ENCODE measurements at places on chromosomes 13 and 19.

- peaks cover 4% of the 10 kb centered on the region for H3K4me1 ChIP-seq
- H3K27me3 ChIP-seq: peaks cover 3% of the 10 kb centered on the region
- no peak for DNase-seq
- H3K36me3 ChIP-seq: no peaks in the 10 kb centered on the region
- no peak overlapping the region for H3K27ac ChIP-seq
- no peak overlapping the region for H3K4me3 ChIP-seq
These were observed 46.4 kb downstream of the CELF5 start for GRCh38 chr19:3270902-3271301.

GRCh38 chr13:50730496-50731351 lies 112.8 kb downstream of the DLEU7 start:
- no peak for DNase-seq

DNA sequence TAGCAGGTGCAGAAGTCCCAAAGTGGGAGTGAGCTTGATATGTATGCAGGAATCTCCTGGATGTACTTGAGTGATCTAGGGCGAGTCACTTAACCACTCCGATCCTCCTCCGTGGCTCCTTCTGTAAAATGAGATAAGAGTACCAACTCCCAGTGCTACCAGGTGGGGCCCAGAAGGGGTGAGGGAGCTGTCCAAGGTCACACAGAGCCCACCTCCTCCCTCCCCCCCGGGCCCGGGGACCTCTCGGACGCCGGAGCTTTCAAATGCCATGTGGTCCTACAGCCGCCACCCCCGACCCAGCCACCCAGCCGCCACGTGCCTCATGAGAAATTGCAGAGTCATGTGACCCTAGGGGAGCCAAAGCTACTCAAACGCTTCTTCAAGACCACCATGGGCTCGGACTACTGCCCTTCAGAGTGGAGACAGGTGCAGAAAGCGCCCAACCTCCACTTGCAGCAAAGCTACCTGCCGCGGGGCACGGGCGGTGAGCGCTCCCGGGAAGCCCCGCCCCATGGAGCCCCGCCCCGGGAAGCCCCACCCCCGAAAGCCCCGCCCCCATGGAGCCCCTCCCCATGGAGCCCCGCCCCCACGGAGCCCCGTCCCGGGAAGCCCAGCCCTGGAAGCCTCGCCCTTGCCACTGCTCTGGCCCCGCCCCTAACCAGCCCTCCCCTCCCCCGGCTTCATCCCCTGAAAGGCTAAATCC lies 10.1 kb upstream of the ZNF358 start:
- H3K4me3 ChIP-seq: no peak overlapping the region
- no peak overlapping the region for H3K27ac ChIP-seq
- H3K27me3 ChIP-seq: peaks cover 1% of the 10 kb centered on the region
- no peaks in the 10 kb centered on the region for H3K4me1 ChIP-seq
- no peaks in the 10 kb centered on the region for H3K36me3 ChIP-seq
- DNase-seq: peak; percentile 29

DNA sequence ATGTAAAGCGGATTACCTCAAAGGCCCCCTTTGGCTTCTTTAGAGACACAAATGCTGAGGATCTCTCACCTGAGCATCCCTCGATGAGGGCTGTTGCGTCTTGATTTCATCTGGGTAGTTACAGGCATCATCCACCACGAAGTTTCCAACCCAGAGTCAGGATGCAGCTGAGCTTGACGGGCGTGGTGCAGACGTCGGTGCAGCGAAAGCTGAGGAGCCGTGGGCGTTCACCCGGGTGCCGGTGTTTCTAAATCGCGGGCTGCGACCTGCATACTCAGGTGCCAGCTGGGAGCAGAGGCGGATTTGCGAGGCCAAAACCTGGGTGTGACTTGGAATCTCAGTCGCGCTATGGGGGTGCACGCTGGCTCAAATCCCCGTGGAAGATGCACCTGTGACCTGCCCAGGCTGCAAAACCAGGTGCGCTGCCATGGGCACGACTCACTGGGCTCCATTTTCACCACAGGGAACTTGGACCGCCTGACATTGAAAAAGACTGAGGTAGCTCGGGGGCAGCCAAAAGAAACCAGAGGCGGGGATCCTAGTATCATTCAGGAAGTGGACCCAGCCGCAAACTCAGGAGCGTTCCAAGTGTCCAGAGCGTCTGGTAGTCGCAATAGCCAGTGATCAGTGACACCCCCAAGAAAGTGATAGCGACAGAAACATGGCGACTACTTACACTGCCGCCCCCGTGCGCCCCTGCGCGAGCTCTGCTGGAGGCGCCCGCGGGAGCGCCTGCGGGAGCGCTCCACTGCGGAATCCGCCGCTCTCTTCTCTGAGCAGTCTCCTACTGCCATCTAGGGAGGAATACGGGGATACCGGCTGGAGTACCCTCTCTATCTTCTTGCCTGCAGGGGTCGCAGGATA lies 36.4 kb upstream of the IGFL4 start:
- DNase-seq: peak; percentile 67
- H3K4me1 ChIP-seq: peaks cover 7% of the 10 kb centered on the region
- H3K27me3 ChIP-seq: peaks cover 11% of the 10 kb centered on the region
- no peaks in the 10 kb centered on the region for H3K36me3 ChIP-seq
- no peak overlapping the region for H3K4me3 ChIP-seq

DNA sequence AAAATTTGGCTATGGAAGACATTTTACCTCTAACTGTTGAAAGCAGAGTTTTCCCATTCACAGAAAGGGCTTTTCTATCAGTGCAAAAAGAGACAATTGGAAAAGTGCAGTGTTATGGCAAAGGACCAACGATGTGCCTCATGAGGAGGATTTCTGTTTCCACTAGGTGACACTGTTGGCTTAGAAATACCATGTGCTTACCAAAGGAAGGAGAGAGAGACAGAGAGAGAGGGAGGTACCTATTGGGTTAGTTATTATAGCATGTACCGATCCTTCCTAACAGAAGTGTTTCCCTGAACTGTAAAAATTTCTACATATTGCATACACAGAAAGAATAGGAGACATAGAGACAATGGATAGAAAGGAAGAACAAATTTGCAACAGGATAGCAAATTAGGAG lies 23.9 kb upstream of the PSG4 start:
- no peaks in the 10 kb centered on the region for H3K4me1 ChIP-seq
- H3K27me3 ChIP-seq: no peaks in the 10 kb centered on the region
- H3K27ac ChIP-seq: no peak overlapping the region
- no peak overlapping the region for H3K4me3 ChIP-seq
- H3K36me3 ChIP-seq: no peaks in the 10 kb centered on the region
- peak; percentile 81 for DNase-seq

- no peaks in the 10 kb centered on the region for H3K4me1 ChIP-seq
- no peak overlapping the region for H3K4me3 ChIP-seq
- no peak for DNase-seq
- H3K36me3 ChIP-seq: no peaks in the 10 kb centered on the region
- no peak overlapping the region for H3K27ac ChIP-seq
These were observed 23.1 kb downstream of the LRFN3 start for GRCh38 chr19:35959040-35959967.

GRCh38 chr19:45863840-45864628 lies at the start of gene FOXA3:
Gene FOXA3, plus strand, starts transcription at chr19:45864326. Its CDS starts 131 bp downstream, at chr19:45864457.
- H3K4me3 ChIP-seq: peak within 1 kb of the TSS; percentile 55
- no peak within 1 kb of the TSS for H3K27ac ChIP-seq
- peaks cover 6% of the 10 kb centered on the region for H3K27me3 ChIP-seq
- DNase-seq: peak; percentile 32
- H3K36me3 ChIP-seq: peaks cover 5% of the 10 kb centered on the region

DNA sequence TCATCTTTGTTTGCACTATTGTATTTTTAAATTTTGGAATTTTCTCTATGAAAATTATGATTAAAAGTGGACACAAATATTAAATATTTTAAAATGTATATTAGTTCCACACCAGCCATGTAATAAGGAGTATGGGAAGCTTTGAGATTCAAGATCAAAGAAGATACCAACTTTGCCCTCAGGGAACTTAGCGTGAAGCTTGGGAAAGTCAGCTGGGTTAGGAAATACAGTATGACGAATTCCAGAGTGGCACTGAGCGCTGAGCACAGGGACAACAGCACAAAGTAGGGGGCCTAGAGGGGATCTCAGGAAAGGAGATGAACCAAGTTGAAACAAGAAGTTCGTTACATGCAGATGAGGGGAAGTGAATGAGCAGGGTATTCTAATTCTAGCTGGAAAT lies 76.9 kb upstream of the SHISA2 start:
- no peak overlapping the region for H3K27ac ChIP-seq
- peak; percentile 23 for DNase-seq
- no peaks in the 10 kb centered on the region for H3K4me1 ChIP-seq
- no peaks in the 10 kb centered on the region for H3K27me3 ChIP-seq
- H3K36me3 ChIP-seq: no peaks in the 10 kb centered on the region

DNA sequence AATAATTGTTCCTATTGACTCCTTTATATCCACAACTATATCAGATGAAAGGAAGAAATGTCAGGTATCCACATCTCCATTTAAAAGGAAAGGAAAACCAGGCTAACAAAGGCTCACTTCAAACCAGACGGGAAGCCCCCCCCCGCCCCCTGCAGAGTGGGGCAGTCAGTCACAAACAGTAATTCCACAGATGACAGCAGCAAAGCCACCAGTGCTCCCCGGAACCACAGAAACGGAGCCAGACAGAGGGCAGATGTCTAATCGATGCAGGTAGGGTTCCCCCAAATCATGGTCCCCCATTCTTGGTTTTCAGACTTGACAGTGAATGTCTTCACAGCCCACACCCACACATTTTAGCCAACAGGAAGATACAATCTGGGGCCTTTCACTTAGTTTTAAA lies 100.8 kb downstream of the STK24 start:
- no peak overlapping the region for H3K4me3 ChIP-seq
- H3K27ac ChIP-seq: peak overlapping the region; percentile 45
- DNase-seq: no peak
- H3K27me3 ChIP-seq: no peaks in the 10 kb centered on the region
- peaks cover 23% of the 10 kb centered on the region for H3K36me3 ChIP-seq

DNA sequence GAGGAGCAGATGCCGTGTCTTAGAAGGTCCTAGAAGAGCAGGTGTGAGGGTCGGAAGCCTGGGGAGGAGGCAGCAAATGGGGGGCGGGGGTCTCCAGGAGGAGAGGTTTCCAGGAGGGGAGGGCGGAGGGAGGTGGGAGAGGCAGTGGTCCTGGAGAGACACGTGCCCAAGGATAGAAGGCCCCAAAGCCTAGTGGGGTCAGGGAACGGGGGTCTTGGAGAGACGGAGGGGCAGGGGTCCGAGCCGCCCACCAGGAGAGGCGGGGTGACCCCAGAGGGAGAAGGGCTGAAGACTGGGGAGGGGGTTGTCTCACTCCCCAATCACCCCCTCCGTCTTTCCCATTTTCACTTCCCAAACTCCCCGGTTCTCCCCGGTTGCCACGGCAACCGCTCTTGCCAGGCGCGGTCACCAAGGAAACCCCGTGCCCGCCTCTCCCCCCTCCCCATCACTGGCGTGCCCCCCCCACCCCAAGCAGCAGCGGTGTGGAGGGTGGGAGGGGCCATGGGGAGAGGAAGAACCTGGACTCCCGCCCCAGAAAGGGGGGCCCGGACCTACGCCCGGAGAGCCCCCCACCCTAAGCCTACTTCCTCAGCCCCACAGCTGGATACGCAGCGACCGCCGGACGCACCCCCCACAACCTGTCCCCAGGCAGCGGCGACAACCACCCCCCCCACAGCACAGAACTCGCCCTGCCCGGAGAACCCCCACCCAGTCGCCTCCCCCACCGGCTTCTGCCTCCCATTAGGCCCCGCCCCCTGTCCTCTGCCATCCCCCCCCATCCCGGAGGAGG lies 988 bp downstream of the LRRC4B start:
- DNase-seq: no peak
- H3K4me1 ChIP-seq: no peaks in the 10 kb centered on the region
- H3K27ac ChIP-seq: no peak overlapping the region
- no peak overlapping the region for H3K4me3 ChIP-seq
- H3K27me3 ChIP-seq: peaks cover 44% of the 10 kb centered on the region

- peaks cover 62% of the 10 kb centered on the region for H3K27me3 ChIP-seq
- peaks cover 16% of the 10 kb centered on the region for H3K4me1 ChIP-seq
- H3K36me3 ChIP-seq: no peaks in the 10 kb centered on the region
- H3K27ac ChIP-seq: no peak overlapping the region
- no peak for DNase-seq
These were observed 3.1 kb downstream of the SLITRK5 start for GRCh38 chr13:87674247-87674738.

DNA sequence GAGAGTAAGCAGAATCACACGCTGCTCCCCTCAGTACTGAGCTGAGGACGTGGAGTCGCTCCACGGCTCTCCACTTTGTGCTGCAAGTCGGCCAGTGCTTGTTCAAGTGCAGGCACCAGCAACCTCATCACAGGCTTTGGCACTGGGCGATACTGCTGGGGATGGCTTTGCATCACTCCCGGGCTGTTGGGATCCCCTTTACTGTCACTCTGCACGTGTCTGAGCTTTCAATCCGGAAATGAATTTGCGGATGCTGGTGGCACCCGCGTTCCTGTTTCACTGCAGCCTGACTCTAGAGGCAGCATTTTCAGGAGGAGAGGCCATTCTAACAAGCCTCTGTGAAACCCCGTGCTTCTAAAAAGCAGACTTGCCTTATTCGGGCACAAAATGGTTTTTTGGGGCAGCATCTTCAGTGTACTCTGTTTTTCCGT lies 19.1 kb downstream of the SMARCA4 start:
- H3K4me3 ChIP-seq: no peak overlapping the region
- no peak for DNase-seq
- peaks cover 22% of the 10 kb centered on the region for H3K36me3 ChIP-seq
- no peak overlapping the region for H3K27ac ChIP-seq

- no peaks in the 10 kb centered on the region for H3K4me1 ChIP-seq
- DNase-seq: no peak
- no peak overlapping the region for H3K27ac ChIP-seq
- H3K4me3 ChIP-seq: no peak overlapping the region
These were observed 106.2 kb downstream of the SHISA2 start for GRCh38 chr13:25945596-25945995.

DNA sequence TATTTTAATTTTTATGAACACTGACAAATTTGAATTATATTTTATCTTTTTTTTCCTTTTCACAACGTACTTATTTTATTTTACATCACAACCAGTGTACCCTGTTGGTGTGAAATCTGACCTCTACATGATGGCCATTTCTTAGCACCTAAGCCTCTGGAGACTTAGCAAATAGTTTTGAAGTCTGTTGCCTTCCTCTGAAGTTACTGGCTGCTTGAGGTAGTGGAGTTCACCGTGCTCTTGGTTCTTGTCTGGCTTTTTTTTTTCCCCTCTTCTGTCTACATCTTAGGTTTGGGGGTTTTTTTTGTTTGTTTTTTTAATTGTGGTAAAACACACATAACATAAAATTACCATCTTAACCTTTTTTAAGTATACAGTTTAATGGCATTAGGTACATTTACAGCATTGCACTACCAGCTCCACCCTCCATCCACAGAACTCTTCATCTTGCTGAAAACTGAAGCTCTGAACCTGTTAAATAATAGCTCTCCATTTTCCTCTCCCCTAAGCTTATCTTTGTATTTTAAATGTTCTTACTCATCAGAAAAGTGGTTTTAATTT lies 94.1 kb upstream of the MLNR start:
- H3K27ac ChIP-seq: no peak overlapping the region
- DNase-seq: no peak
- H3K4me1 ChIP-seq: no peaks in the 10 kb centered on the region
- H3K4me3 ChIP-seq: no peak overlapping the region
- H3K36me3 ChIP-seq: peaks cover 5% of the 10 kb centered on the region
- H3K27me3 ChIP-seq: no peaks in the 10 kb centered on the region
